ENCODE measurements at places on chromosomes 5 and 9.

DNA sequence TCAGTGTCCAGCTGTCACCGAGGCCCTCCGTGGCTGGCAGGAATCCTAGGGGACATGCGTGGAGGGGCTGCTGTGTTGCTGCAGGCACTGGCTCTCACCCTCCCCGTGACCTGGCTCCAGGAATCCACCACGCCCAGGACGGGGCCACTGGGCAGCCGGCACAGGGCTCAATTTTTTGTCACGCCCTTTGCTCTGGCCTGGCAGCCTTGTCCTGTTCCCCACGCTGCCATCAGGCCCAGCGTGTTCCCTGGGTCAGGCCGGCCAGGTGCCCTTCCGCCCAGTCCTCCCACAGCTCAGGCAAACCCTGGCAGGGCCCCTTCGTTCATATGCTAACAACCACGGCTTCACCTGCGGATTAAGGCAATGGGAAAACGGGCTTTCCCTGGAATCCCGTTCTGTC lies 37.3 kb downstream of the PROP1 start:
- no peak for DNase-seq

DNA sequence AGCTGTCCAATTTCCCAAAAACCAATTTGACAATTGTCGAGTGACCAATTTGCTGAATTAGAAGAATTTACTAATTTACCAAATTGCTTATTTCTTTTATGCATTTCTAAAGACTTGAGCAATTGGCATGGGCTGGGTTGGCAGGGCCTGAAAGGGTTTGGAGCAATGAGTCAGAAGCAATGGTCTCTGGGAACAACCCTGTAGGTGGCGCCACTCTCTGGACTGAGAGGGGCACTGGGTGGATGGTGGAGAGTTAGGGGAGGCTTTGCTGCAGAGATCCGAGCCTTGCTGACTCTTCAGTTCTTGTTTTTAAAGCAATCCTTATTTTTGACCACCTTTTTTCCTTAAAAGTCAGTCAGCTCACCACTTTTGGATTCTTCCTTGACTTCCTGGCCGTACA lies 71.5 kb upstream of the RPS23 start:
- peak; percentile 68 for DNase-seq

GRCh38 chr5:77568082-77568481 lies 70.4 kb downstream of the OTP start:
- DNase-seq = no peak

- DNase-seq = no peak
Measured at GRCh38 chr9:124222109-124222508, 35.6 kb upstream of the NEK6 start.

DNA sequence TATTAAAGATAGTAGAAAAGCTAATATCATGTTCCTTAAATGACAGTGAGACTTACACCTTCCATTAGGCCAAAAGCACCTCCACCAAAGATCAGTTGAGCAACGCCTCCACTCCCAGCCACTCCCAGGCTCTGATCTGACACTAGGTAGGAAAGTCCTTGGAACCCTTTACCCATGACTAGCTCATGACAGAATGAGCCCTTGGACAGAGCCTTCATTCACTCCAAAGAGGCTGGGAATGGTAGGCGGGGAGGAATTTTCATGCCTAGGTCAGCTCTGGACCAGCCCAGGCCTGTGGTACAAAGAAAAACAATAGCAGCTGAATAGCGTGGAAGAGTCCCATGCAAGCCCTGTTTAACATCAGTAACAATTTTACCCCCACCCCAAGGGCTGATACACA lies 493.7 kb downstream of the NR2F1-AS1 start:
- no peak for DNase-seq

Data from neural progenitor cell (in vitro differentiated cells).